ENCODE measurements at places on chromosomes 2 and 18. TPM values are rescaled to one million over a fixed set of nuclear protein-coding genes. Genes with fewer than 3 reads are reported as not detected.

The FAP gene
- total RNA-seq = not detected

The SNTG2 gene
- 2.8 TPM for total RNA-seq

- DNase-seq = no peak
Observed at GRCh38 chr18:13124411-13124810, 94.1 kb upstream of the LDLRAD4 start.

- no peak for DNase-seq
Observed at GRCh38 chr2:224379172-224379571, 22.7 kb downstream of the FAM124B start.

DNA sequence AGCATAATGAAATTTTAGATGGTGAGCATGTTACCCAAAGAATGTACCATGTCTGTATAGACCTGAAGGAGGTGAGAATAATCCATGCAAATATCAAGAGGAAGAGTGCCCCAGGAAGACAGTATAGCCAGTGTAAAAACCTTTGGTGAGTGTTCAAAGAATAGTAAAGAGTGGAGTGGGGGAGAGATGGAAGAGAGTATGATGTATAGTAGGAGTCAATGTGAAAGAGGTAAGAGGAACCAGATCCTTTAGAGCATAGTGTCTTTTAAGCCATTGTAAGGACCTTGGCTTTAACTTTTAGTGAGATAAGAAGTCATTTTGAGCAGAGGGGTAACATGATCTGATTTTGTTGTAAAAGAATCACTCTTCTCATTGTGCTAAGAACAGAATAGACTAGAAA is 1052.3 kb upstream of the ZEB2 start:
- DNase-seq = no peak
